Activated CD4-positive, alpha-beta T cell treated with anti-CD3 and anti-CD28 coated beads, Interleukin-2, amount 10 ng/mL, durations not matched to agents 24 days and 14 days (primary cell): ENCODE measurements at places on chromosomes 6 and 20. TPM values are rescaled to one million over a fixed set of nuclear protein-coding genes. Genes with fewer than 3 reads are reported as not detected.

Gene RTN4IP1
- 7.2 and 8.0 TPM in 2 replicates for total RNA-seq

Gene MRAP2
- total RNA-seq: not detected in 2 replicates

DNA sequence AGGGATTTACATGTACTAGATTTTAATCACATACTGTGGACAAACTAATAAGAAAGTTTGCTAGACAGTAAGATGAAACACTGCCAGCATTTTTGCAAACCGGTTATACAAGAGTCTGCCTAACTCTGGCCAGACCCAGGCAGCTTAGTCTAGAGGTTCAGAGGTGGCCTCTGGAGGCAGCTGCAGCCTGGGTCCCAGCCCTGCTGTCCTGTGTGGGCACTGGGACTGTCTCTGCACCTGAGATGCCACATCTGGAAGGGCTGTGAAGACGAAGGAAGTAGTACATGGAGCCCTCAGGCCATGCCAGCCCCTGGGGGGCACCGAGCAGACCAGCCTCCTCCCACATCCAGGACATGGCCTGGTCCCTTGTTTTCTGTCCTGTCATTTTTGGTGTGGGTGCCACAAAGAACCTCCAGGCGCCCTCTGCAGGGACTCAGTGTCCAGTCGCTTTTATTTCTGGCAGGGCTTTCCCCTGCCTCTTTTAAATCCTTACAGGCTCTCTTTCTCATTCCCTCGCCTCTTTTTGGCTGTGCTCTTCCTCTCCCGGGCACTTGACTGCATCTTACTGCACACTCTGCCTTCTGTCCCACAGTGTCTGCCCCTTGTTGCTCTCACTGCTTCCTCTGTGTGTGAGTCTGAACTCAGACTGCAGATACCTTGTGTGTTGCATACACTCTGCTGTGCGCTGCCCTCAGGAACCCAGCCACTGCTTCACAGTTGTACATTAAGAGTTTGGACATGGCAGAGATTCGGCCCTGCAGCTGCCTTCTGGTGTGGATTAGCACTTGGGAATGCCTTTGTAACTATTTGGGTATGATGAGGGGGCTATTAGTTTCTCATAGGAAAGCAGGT is 216.7 kb downstream of the ZDHHC14 start:
- H3K27me3 ChIP-seq: no peaks in the 10 kb centered on the region
- H3K4me1 ChIP-seq: peaks cover 4% of the 10 kb centered on the region
- H3K4me3 ChIP-seq: no peak overlapping the region
- peak; percentile 80 for DNase-seq
- peaks cover 8% of the 10 kb centered on the region for H3K36me3 ChIP-seq

Gene HLA-DRB1
- total RNA-seq: 14.2 and 15.0 TPM in 2 replicates

DNA sequence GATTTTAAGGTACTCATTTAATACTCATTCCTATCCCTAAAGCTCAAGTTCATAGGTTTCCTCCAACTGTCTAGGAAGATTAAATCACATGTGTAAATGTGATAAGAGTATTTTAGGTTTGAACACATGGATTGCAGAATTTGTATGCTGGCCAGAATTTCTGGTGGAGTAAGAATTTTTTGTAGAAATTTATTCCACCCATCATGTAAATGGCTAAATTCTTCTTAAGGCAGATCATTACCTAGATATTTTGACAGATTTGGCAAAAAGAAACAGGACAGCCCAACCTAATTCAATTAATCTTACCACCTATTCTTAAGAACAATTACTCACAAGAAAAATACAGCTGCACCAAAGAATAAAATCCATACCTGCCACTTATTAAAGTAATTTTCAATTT is 261.6 kb downstream of the GRIK2 start:
- H3K36me3 ChIP-seq: no peaks in the 10 kb centered on the region
- no peak for DNase-seq
- no peaks in the 10 kb centered on the region for H3K27me3 ChIP-seq
- no peaks in the 10 kb centered on the region for H3K4me1 ChIP-seq
- no peak overlapping the region for H3K27ac ChIP-seq

- no peak overlapping the region for H3K27ac ChIP-seq
- H3K4me3 ChIP-seq: no peak overlapping the region
- no peak for DNase-seq
- H3K36me3 ChIP-seq: peaks cover 28% of the 10 kb centered on the region
- peaks cover 35% of the 10 kb centered on the region for H3K27me3 ChIP-seq
- peaks cover 32% of the 10 kb centered on the region for H3K4me1 ChIP-seq
These were observed 3.5 kb downstream of the RING1 start for GRCh38 chr6:33211666-33212422.

Gene SAPCD1
- total RNA-seq: 15.0 and 17.7 TPM in 2 replicates

Gene SAMHD1
- total RNA-seq: 51.6 TPM in 2 replicates

DNA sequence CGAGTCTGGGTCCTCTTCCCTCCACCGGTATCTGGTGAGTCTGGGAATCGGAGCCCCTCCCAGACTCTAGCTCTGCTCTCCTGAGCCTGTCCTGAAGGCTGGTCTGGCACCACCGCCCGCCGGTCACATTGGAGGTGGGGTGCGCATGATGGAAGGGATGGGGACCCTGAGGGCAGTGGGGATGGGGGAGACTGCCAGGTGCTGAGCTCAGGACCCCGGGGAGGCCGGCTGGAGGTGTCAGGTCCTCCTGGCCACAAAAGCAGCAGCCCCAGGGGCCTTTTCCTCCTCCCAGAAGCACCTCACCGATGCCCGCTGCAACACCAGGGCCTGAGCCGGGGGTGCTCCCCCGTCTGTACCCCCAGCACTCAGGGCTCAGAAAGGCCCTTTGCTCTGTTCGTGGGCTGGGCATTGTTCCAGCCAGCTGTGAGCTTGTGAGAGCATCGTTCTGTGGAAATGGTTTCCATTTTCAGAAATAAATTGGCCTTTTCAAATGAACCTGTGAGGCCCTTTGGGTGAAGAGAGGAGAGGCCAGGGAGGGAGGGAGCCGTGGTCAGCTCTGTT is 2.5 kb upstream of the NPBWR2 start:
- peak; percentile 48 for DNase-seq
- H3K27me3 ChIP-seq: peaks cover 5% of the 10 kb centered on the region
- H3K36me3 ChIP-seq: no peaks in the 10 kb centered on the region
- no peak overlapping the region for H3K4me3 ChIP-seq
- no peaks in the 10 kb centered on the region for H3K4me1 ChIP-seq
- H3K27ac ChIP-seq: no peak overlapping the region

GRCh38 chr6:89037141-89037900 is 43.2 kb upstream of the PNRC1 start:
- no peaks in the 10 kb centered on the region for H3K27me3 ChIP-seq
- no peak overlapping the region for H3K4me3 ChIP-seq
- H3K27ac ChIP-seq: no peak overlapping the region
- H3K36me3 ChIP-seq: peaks cover 3% of the 10 kb centered on the region

- H3K27me3 ChIP-seq: peaks cover 2% of the 10 kb centered on the region
- H3K4me1 ChIP-seq: peaks cover 12% of the 10 kb centered on the region
- DNase-seq: peak; percentile 56
- H3K27ac ChIP-seq: no peak overlapping the region
- H3K36me3 ChIP-seq: no peaks in the 10 kb centered on the region
- H3K4me3 ChIP-seq: no peak overlapping the region
These were observed 23.3 kb upstream of the ARHGAP18 start for GRCh38 chr6:129733290-129733689.

Gene EGFL8
- 8.6 and 9.7 TPM in 2 replicates for total RNA-seq

GRCh38 chr6:108164815-108165706 is 761 bp upstream of the NR2E1 start:
- peak; percentile 59 for DNase-seq
- H3K27ac ChIP-seq: peak overlapping the region; percentile 88
- peaks cover 9% of the 10 kb centered on the region for H3K36me3 ChIP-seq
- H3K27me3 ChIP-seq: peaks cover 91% of the 10 kb centered on the region

GRCh38 chr6:42227173-42227850 is 9.7 kb upstream of the MRPS10 start:
- H3K27ac ChIP-seq: no peak overlapping the region
- no peak overlapping the region for H3K4me3 ChIP-seq
- DNase-seq: no peak
- H3K4me1 ChIP-seq: peaks cover 7% of the 10 kb centered on the region

GRCh38 chr6:106180208-106180607 is 94.1 kb downstream of the PRDM1 start:
- no peak overlapping the region for H3K27ac ChIP-seq
- DNase-seq: peak; percentile 63
- peaks cover 27% of the 10 kb centered on the region for H3K4me1 ChIP-seq
- H3K4me3 ChIP-seq: no peak overlapping the region
- no peaks in the 10 kb centered on the region for H3K27me3 ChIP-seq
- peaks cover 14% of the 10 kb centered on the region for H3K36me3 ChIP-seq

DNA sequence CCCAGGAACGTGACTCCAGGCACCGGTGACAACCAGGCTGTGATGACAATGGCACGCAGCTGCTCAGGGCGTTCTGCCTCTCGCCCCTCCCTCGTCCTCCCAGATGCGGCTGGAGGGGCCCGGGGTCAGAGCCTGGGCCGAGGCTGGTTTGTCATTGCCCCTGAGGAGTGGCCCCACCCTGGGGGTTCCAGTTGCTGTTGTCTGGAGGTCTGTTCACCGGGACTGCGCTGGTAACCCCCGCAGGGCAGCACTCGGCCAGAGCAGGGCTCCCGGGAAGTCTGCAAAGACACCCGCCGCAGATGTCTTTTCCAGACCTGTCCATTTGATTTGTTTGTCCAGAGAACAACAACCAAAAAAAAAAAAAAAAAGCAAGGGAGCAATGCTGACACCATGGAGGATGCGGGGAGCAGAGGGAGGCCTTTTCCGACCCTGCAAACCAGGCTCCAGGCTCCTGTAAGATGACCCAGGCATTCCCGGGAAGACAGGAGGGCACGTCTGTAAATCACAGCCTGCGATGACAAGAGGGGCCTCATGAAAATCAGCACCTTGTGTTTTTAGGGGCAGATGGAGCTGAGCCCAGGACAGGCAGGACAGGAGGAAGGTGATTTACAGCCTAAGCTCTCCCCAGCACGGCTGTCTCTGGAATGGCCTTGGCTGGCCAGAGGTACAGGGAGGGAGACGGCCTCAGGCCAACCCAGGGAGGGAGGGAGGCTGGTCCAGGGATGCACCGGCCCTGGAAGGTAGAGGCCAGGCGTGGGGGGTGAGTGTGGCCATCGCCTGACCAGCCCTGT is 189.3 kb downstream of the ERMARD start:
- H3K27ac ChIP-seq: no peak overlapping the region
- H3K4me1 ChIP-seq: no peaks in the 10 kb centered on the region
- DNase-seq: no peak
- H3K4me3 ChIP-seq: no peak overlapping the region

DNA sequence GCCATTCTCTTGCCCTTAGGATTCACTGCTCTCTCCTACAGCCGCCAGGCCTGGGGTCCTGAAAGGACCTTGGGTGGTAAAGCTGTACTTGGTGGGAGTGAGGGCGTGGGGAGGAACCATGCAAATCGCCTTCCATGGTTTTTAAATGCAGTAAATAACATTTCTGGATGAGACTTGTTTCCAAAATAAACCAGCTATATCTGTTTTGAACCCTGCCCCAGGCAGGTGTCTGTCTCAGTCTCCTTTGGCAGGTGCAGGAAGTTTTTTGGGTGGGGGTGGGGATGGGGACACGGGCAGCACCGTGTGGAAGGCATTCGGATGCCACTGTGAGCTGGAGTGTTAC is 14.3 kb downstream of the ITPA start:
- H3K4me3 ChIP-seq: no peak overlapping the region
- H3K27me3 ChIP-seq: no peaks in the 10 kb centered on the region
- peaks cover 7% of the 10 kb centered on the region for H3K4me1 ChIP-seq
- no peak overlapping the region for H3K27ac ChIP-seq
- no peak for DNase-seq

DNA sequence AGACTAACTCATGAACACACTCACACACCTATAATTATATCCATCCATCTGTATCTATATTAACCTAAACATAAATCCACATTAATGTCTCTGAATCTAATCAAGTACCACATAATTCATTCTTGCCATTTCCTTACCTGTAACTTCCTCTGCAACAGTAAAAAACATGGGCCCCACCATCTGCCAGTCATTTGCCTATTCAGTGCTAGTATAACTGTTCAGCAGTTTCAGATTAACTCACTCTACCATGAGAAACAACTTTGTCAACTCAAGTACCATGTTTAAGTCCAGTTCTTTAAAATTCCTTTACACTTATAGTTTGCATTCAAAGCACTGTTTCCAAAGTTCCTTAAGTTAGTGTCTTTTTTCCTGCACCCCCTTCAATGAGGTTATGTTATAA is 68.8 kb downstream of the LAMP5 start:
- no peaks in the 10 kb centered on the region for H3K4me1 ChIP-seq
- H3K27ac ChIP-seq: no peak overlapping the region
- H3K27me3 ChIP-seq: no peaks in the 10 kb centered on the region
- no peaks in the 10 kb centered on the region for H3K36me3 ChIP-seq
- H3K4me3 ChIP-seq: no peak overlapping the region
- no peak for DNase-seq

GRCh38 chr6:37713529-37714119 is 15.9 kb upstream of the MDGA1 start:
- peaks cover 10% of the 10 kb centered on the region for H3K4me1 ChIP-seq
- H3K27me3 ChIP-seq: peaks cover 7% of the 10 kb centered on the region
- H3K36me3 ChIP-seq: no peaks in the 10 kb centered on the region
- H3K4me3 ChIP-seq: no peak overlapping the region
- no peak overlapping the region for H3K27ac ChIP-seq
- DNase-seq: no peak

- no peak for DNase-seq
- H3K27ac ChIP-seq: no peak overlapping the region
- H3K36me3 ChIP-seq: no peaks in the 10 kb centered on the region
- H3K4me1 ChIP-seq: no peaks in the 10 kb centered on the region
- H3K4me3 ChIP-seq: no peak overlapping the region
These were observed 585.0 kb upstream of the MAP3K7 start for GRCh38 chr6:91171754-91172462.

GRCh38 chr20:53883098-53883911 is 187.1 kb downstream of the BCAS1 start:
- no peaks in the 10 kb centered on the region for H3K27me3 ChIP-seq
- H3K4me1 ChIP-seq: peaks cover 41% of the 10 kb centered on the region
- peak overlapping the region; percentile 13 for H3K27ac ChIP-seq
- DNase-seq: no peak
- H3K36me3 ChIP-seq: no peaks in the 10 kb centered on the region
- H3K4me3 ChIP-seq: no peak overlapping the region

Gene SNTA1
- 0.91 and 1.0 TPM in 2 replicates for total RNA-seq

GRCh38 chr6:2611092-2611491 is 139.6 kb downstream of the MYLK4 start:
- H3K36me3 ChIP-seq: no peaks in the 10 kb centered on the region
- H3K4me3 ChIP-seq: no peak overlapping the region
- no peak overlapping the region for H3K27ac ChIP-seq
- no peaks in the 10 kb centered on the region for H3K4me1 ChIP-seq
- peaks cover 38% of the 10 kb centered on the region for H3K27me3 ChIP-seq
- no peak for DNase-seq

Gene TBX18
- not detected in 2 replicates for total RNA-seq

DNA sequence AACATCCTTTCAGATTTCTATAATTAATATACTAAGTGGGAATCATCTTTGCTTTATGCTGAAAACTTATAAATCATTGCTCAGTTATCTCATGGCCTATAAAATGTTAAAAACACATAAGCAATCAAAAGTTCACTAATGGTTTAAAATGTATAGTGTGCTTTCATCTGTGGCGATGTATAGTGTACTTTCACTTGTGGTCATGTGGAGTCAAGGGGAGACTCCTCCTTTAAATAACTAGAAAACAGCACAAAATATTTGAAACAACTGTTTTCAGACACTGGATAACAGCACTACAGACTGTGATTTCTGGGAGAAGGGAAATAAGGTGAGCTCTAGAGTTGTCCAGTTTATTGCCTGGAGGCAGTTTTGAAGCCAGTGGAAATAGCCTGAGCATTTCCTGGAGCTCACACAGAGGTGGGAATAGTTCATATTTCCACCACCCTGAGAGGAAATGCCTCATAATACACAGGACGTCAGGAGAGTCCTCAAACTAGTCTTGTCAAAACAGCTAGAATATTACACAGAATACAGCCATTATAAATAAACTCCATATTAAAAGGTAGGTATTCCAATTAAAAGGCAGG is 89.4 kb downstream of the CEP162 start:
- DNase-seq: no peak
- no peaks in the 10 kb centered on the region for H3K4me1 ChIP-seq
- H3K27ac ChIP-seq: no peak overlapping the region
- no peaks in the 10 kb centered on the region for H3K27me3 ChIP-seq
- no peaks in the 10 kb centered on the region for H3K36me3 ChIP-seq
